Hepatic stellate cell (primary cell): ENCODE measurements at places on chromosomes 16 and 17.

DNA sequence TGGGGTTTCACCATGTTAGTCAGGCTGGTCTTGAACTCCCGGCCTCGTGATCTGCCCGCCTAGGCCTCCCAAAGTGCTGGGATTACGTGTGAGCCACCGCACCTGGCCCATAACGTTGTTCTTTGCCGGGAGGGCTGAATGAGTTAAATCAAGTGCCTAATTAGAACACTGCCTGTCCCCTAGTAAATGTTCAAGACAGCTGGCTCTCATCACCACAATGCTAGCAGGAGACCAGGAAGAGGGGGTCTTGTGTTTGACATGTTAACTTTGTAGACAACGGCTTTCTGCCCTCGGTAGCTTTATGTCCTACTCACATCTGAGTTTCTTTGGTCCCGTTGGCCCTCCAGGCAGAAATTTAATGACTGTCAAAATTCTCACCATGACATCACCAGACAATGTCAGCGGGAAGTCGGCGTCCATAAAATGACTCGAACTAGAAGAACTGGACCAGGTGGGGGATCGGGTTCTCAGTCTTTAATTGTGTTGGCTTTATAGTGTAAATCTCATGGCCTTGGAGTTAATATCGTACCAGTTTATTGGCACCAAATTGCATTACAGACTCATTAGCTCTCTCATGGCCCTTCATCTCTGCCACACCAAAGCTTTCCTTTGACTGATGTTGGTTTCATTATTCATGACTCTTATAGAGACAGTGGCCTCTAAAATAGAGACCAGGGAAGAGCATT is 11.4 kb upstream of the ITPRIPL2 start:
- no peak for DNase-seq

GRCh38 chr16:3868556-3868955 is 12.0 kb downstream of the CREBBP start:
- no peak for DNase-seq

DNA sequence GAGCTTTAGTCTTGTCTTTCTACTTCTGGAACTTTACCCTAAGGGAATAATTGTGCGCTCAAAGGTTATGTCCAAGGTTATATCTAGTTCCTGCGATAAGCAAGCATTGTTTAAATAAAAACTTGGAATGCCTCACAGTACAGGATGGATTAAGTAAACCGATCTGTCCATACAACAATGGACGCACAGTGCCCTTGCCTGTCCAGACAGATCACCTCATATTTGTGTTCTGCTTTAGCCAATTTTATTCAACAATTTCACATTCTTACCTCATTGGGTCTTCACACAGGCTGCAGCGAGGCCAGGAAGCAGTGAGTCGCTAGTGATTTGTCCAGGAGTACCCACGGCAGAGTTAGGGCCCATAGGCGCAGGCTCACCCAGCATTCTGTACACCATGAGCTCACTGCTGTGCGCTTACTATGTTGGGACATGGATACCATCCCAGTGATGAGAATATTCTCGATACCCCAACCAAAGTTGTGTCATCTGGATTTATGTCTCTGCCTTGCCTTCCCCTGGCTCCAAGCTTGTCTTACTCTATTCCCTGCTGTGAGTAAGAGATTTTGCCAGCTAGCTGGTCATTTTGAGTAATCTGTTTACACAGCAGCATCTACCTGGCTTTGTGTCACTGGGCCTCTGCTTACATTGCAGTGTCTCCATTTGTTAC is 39.8 kb downstream of the USP43 start:
- DNase-seq = no peak

- no peak for DNase-seq
Observed at GRCh38 chr16:89354325-89354724, 136.0 kb downstream of the ANKRD11 start.

DNA sequence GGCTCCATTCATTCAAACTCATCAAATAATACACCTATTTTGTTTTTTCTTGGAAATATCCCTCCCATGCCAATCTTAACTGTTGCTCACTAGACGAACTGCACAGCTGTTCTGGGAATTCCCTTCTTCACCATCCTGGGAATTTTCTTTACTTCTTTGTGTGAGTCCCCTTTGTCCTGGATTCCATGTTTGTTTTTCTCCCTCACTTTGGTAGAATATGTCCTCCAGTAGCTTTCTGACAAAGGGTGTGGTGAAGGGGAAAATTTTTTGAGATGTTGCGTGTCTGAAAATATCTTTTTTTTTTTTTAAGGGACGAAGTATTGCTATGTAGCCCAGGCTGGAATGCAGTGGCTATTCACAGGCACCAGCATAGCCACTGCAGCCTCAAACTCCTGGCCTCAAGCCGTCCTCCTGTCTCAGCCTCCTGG is 17.2 kb upstream of the UTP6 start:
- no peak for DNase-seq

- peak; percentile 31 for DNase-seq
Observed at GRCh38 chr17:57604771-57605674, 140.1 kb downstream of the CCDC182 start.
